Thyroid gland (tissue), 4 donors: ENCODE measurements at places on chromosomes 13 and 19.
A peak's percentile ranks its signal among the peaks of the same experiment; 100 is the strongest.

- DNase-seq, result no peak
Observed at GRCh38 chr13:37627428-37627827, 28.9 kb upstream of the POSTN start.

DNA sequence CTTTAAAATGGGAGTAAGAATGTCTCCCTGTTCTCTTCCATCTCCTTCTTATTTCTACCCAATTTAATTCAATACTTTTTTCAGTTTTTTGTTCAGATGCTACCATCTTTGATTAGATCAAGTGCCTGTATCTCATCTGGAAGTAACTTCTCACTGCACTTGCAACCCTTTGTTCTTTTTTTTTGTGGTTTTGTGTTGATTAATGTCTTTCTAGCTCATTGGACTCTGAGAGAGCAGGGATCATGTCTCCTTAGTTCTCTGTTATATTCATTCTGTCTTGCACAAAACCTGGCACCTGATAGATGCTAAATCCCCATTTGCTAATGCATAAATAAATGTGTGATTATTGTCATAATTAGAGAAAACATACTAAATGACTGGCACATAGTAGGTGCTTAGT lies 834 bp upstream of the ITGBL1 start:
- DNase-seq, result no peak

- peak; percentile 42 for DNase-seq
Observed at GRCh38 chr19:40907968-40908735, 26.1 kb upstream of the CYP2A7 start.

DNA sequence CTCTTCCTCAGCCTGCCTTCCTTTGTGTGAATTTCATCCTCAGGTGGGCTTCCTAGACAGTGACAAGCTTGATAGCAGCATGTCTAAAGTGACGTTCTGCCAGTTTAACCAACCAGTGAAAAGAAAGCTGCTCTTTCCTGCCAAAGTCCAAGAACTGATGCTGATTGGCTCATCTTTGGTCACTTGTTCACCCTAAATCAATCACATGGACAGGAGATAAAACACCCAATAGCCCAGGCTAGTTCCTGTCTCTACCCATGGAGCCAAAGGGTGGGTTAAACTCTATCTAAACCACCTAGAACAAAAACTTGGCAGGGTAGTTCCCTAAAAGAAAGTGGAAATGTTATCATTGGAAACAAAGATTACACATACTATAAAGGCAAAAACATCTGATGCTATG lies 50.8 kb downstream of the GPALPP1 start:
- DNase-seq, result no peak
